Dermis blood vessel endothelial cell (primary cell): ENCODE measurements at places on chromosomes 1 and 21. TPM values are rescaled to one million over a fixed set of nuclear protein-coding genes. Genes with fewer than 3 reads are reported as not detected.
A peak's percentile ranks its signal among the peaks of the same experiment; 100 is the strongest.

DNA sequence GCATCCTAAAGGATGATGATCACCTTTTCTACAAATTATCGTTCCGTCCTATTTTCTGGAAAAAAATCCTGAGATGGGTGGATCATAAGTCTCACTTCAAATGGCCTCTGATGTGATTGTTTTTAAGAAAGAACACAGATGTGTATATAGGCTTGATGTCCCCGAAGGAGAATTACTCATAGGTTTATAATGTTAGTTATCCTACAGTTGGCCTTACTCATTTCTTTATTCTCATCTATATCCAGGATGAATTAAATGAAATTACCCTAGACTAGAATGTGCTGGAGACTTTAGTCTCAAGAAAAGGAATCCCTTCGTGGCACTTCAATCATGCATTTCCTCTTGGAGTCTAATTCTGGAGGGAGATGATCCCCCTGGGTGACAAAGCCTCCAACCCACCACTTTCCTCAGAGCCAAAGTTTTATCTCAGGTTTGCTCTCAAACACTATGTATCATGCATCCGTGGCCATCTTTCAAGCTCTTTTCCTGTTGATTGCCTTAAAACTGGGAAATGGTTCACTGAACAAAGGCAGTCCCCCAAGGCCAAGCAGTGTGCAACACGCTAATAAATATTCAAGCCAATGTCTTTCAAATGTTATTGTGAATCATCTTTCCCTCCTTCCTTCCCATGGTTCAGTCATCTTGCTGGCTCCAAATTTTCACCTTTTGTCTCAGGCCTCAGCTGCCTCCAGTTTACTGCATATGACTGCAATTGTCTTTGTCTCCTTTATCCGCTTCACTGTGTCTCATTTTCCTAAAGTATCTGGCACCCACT, 32.5 kb upstream of the SMYD2 start:
- peak; percentile 55 for DNase-seq

SPRR1B gene
- total RNA-seq, result not detected in 2 replicates

BCL10 gene
- 58.4 and 77.9 TPM in 2 replicates for total RNA-seq

CHRM3 gene
- 1.4 and 2.6 TPM in 2 replicates for total RNA-seq

RNPC3 gene
- 3.1 and 4.8 TPM in 2 replicates for total RNA-seq

DNA sequence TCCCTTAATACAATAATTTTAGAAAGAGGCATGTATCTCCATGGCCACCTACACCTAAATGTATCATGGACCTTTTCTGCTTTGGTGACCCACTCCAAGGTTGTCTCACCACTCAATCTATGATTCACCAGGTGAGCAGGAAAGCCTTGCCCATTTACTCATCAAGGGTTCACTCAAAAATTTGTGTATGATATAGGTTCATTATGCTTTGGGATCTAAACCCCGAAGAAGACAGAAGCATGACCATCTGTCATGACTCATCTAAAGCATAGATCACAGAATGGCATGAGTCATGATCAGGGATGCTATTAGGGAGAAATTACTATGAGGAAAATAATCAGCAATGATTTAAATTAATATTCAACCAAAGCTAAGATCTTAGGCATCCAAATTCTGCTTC, 38.5 kb downstream of the PYHIN1 start:
- no peak for DNase-seq

DNA sequence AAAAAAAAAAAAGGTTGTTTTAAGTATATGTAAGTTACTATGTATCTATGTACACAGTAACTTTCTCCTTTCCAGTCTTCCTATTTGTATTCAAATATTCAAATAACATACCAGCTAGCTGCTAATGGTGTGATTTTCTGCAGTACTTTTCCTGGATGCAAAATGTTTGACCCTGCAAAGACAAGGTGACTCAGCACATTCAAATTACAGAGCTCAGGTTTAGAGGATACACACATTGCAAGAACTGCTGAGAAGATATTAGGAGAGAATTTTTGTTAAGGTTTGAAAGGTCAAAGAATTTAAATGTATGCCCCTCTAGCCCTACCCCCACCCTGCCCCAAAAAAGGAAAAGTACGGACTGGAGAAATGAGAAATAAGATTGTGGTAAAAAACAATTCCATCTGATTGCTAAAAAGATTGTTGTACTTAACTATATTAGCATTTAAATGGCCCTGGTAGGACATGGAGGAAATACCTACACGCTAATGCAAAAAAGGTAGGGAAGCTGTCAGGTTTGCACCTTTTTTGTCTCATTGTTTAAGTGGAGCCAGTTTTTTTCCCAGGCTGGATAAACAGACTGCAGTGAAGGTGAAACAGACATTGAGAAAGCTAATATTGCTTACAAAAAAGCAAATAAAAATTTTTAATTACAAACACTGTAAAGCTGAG, 45.6 kb downstream of the ZNF281 start:
- DNase-seq, result peak; percentile 37

TBX19 gene
- 0.47 and 0.51 TPM in 2 replicates for total RNA-seq

GRCh38 chr1:204443260-204443619, 31.6 kb upstream of the PPP1R15B start:
- DNase-seq, result no peak

- DNase-seq, result no peak
Measured at GRCh38 chr1:186202776-186203175, 172.3 kb downstream of the TPR start.

GRCh38 chr1:13901039-13901438, 201.1 kb downstream of the PRDM2 start:
- DNase-seq, result no peak

DNA sequence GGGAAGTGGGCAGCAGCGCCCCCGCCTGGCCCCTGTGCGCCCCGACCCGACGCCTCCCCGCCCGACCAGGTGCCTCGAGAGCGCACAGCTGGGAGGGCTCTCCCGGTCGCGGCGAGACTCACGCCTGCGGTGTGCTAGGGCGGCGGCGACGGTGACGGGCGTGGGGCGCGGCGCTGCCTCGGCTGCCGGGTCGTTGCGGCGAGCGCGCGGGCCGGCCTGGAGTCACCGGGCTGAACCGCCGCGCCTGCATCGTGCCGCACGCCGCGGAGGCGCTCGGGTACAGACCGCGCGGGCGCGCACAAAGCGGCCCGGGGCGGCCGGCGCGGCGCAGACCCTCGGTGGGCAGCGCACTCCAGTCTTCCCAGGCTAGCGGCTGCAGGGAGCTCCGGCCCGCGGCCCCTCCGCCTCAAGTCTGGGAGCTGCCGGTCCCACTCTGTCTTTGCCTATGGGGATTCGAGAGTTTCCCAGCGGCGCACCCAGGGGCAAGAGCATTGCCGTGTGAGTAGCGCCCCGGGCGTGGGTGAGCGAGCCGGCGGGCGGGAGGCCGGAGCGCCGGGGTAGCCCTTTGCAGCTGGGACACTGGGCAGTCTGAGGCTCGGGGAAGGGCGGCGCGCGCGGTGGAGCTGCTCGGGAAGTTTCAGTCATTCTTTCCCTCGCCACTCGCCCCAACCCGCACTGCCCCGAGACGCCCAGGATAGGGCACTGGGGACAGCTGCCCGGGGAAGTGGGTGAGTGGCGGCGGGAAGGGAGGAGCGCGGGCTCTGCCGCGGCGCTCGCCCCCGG, at the start of gene SLC35F3:
TSS of gene SLC35F3 (plus strand) at position 44 of the 783 bp plus-strand sequence.
- no peak for DNase-seq

DNA sequence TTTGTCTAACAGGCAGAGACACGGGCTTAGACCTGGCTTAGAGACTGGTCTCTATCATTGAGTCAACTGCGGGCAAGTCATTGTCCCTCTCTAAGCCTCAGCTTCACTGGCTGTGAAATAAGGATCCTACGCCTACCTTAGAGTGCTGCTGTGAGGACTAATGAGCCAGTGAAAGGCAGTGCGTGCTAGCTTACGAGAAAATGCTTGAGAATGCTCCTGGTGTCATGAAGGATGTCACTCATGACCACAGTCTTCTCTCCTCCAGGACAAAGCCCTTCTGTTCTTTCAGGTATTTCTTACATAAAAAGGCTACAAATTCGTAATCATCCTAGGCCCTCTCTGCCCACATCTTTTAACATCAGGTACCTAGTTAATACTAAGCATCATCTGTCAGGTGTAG, 16.5 kb upstream of the A3GALT2 start:
- DNase-seq, result no peak

GRCh38 chr1:1527092-1527816, 13.2 kb downstream of the TMEM240 start:
- DNase-seq, result no peak

GRCh38 chr1:8120693-8121260, 94.7 kb upstream of the ERRFI1 start:
- peak; percentile 77 for DNase-seq

JUN gene
- total RNA-seq, result 73.5 and 159 TPM in 2 replicates

GUCA2A gene
- total RNA-seq, result not detected in 2 replicates

CCDC17 gene
- 1.2 and 1.6 TPM in 2 replicates for total RNA-seq

- DNase-seq, result peak; percentile 54
Measured at GRCh38 chr1:31802190-31803150, 13.4 kb downstream of the SPOCD1 start.

GRCh38 chr1:210882414-210883221, 251.3 kb downstream of the KCNH1 start:
- DNase-seq, result no peak

DNA sequence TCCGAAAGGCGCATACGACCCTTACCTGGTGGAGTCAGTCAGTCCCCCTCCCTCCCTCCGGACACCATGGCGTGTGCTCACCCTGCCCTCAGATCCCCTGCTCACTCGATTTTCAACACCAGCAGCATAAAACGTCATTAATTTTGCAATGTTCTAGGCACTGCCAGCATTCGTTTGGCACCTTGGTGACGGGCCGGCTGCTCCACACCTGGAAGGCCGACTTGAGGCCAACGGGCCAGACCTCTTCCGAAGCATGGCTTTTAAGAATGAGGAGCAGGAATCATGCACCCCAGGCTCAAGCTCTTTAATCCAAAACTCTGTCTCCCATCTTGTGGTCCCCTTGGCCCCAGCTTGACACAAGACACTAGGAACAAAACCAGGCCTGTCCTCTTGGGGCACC, 33.1 kb downstream of the NPHP4 start:
- DNase-seq, result no peak

HLX gene
- total RNA-seq, result 18.0 and 20.8 TPM in 2 replicates

KRTAP19-3 gene
- not detected in 2 replicates for total RNA-seq

SLC26A9 gene
- total RNA-seq, result 0.09 TPM in 1 of 2 replicates, not detected in the other

- DNase-seq, result peak; percentile 82
Measured at GRCh38 chr1:91781371-91781825, 104.6 kb downstream of the TGFBR3 start.

DNA sequence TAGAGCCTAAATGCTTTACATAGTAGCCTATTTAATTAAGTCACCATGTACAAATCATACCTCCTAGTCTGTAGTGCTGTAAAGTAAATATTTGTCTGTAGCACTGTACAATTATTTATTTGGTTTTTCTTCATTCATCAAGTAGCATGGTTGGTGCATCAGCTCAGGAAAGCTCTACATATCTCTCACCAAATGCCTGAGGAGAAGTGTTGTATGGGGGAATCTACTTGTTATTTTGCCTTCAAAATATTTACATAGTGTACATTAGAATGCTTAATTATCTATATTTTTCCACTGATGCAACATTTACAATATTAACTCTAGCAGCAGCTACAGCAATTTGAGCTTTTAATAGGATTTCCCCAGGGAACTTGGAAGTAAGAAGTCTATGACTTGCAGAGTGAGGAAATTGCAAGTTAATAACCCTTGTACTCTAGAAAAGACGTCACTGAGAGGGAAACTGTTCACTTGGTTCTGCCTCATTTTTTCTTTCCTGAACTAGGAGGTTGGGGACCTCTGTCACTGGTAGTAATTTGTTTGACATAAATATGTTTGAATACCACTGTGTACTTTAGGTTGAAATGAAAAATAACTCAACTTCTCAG, 207.4 kb downstream of the PDE4B start:
- DNase-seq, result no peak

DNA sequence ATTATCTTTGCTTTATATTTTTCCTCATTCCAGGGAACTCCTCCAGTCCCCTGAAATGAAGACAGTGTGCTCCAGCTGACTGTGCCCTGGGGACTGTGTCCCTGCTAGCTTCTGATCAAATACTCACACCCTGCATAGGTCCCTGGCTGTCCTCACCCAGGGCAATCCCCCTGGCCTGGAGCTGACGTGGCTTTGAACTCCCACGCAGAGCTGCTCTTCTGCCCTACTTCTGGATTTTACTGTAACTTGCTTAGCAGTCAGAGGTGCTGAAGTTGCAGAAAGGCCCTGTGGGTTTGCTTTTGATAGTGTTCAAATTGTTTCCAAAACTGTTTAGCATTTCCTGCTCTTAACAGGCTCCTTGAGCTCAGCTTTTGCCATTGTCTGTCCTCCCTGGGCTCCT, 186.5 kb downstream of the FASLG start:
- DNase-seq, result no peak

DNA sequence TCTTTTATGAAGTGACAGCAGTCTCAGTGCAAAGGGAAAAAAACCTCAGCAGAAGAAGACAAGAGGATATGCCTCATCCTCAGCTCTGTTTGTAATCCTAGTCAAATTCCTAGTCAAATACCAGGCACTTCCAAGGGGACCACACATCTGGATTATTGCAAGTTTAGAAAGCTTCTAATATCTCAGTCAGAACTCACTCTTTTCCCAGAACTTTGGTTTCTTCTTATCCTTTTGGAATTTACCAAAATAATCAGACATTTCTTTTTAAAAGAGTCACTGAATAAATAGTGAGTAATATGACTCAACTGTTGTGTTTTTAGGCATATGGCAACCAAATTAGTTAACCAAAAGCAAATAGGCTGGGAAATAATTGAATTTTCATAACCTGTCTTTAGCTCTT, 47.8 kb downstream of the PRRX1 start:
- no peak for DNase-seq

DNA sequence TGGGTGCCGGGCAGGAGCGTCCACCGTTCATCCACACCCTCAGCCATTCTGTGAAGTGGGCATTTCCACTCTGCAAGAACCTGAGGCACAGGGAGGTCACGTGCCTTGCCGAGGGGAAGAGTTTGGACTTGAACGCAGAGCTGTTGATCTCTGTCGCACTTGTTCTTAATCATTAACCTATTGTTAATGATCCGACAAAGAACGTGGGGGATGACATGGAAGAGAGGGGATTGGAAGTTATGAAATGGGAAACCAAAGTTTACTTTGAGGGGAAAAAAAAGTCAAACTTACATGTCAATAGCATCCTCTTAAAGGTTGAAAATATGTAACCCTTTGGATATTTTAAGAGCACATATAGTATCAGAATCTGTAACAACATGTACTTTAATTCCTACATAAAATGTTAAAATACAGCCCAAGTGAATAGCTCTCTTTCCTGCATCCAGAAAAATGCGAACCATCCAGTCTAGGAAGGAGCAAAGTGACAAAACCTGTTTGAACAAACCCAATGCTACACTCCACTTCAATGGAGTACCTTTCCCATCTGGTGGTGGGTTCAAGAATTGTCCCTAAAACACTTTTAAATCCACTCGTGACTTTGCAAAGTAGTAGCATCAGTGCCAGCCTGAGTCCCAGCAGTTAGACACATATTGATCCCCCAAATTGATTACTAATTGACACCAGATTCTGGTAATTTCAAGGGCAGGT, 75.5 kb downstream of the SETD4 start:
- no peak for DNase-seq

GRCh38 chr1:151289080-151289935, 7.2 kb downstream of the ZNF687 start:
- no peak for DNase-seq

DNA sequence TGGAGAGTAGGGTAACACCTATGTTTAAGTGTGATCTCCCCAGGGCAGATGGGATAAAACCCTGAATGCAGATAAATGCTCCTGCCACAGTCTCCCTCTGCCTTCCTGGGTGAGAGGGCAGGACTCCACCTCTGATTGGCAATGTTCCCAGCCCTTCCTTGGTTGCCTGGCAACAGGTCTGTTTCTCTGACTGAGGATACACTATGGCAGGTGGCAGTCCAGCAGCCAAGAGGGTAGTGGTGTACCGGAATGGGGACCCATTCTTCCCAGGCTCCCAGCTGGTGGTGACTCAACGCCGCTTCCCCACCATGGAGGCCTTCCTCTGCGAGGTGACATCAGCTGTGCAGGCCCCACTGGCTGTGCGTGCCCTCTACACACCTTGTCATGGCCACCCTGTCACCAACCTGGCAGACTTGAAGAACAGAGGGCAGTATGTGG, at the start of gene DCDC2B:
TSS of gene DCDC2B (plus strand) at position 199 of the 438 bp plus-strand sequence. CDS start at position 204, 5 bp downstream.
- peak; percentile 59 for DNase-seq
